Stimulated activated CD4-positive, alpha-beta T cell treated with anti-CD3 and anti-CD28 coated beads, Interleukin-15, amount 100 ng/mL, for 24 hours (primary cell): ENCODE measurements at places on chromosomes 4 and X.
A peak's percentile ranks its signal among the peaks of the same experiment; 100 is the strongest.

DNA sequence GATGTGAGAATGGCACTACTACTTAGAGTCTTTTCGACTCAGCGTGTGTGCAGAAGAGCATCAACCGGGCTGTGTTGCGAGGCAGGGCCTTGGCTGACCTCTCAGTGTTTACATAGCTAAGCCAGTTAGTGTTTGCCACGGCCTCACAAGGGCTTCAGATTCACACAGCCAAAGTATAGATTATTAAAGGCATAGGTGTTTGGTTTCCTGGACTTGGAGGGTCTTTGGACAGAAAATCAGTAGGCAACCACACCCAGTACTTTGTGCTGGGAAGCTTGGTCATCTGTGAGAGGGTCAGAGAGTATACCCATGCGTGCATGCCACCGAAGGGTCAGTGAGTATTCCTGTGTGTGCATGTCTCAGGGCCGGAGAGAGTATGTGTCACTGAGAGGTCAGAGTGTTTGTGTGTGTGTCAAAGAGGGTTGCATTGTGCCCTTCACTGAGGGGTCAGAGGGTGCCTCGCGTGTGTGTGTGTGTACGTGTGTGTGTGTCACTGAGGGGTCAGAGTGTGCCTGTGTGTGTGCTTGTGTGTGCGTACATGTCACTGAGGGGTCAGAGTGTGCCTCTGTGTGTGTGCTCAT, 69.7 kb upstream of the MSANTD1 start:
- DNase-seq = no peak

- DNase-seq = no peak
Observed at GRCh38 chr4:153905231-153905630, 116.3 kb upstream of the SFRP2 start.

GRCh38 chr4:156830351-156830750, 141.2 kb downstream of the PDGFC start:
- DNase-seq = no peak

- DNase-seq = no peak
Observed at GRCh38 chr4:102302762-102303161, 42.5 kb downstream of the SLC39A8 start.

- DNase-seq = no peak
Observed at GRCh38 chrX:9132036-9132638, 98.2 kb upstream of the FAM9B start.

DNA sequence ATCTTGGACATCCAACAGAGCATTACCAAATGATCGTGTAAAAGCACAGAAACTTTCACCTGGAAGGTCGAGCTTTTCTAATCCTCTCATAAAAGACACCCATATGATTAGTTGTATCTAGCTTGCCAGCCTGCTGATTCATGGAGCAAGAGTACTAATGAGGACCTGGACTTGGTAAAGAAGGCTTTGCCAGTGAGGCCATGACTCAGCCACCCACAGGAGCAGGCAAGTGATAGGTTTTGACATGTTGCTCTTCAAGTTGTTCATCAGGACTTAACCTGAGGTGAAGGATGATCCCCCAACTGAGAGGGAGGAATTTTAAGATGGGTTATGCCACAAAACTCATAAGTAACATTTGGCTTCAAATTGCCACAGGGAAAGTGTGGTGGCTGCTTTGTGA, 24.7 kb upstream of the EPGN start:
- DNase-seq = no peak

GRCh38 chrX:120144178-120144844, 14.1 kb upstream of the RHOXF2 start:
- peak; percentile 4 for DNase-seq

DNA sequence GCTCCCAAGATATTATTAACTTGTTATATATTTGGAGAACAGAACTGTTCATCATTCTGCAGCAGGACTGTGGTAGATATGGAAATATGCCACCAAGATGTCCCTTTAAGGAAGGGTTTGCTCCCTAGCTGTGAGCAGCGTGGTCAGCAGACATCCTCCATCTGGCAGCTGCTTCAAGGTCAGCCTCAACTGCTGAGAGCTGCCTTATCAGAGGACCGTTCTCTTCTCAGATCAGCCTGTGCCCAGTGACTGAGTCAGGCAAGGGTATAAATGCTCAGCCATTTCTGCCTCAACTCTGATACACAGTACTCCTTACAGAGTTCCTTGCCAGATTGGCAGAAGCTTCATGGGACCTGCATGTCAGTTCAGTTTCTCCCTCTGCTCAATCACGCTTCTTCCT, 63.4 kb upstream of the MAGEB2 start:
- DNase-seq = no peak

DNA sequence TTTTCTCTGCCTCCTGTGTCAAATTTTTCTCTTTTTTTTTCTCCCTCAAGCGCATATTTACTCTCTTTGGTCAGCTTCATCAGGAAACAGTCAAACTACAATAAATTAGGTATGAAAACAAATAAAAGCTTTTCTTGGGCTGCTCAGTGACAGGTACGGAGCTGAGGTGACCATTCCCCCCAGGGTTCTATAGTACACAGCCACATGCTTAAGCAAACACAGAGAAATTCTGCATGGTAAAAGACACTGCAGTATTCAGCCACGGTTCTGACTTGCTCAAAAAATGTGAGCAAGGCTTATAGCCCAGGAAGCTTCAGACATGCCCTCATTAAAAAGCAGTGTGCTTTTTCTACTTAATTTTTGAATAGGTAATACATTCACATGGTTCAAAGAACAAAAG, 138.5 kb downstream of the GRIA3 start:
- no peak for DNase-seq

DNA sequence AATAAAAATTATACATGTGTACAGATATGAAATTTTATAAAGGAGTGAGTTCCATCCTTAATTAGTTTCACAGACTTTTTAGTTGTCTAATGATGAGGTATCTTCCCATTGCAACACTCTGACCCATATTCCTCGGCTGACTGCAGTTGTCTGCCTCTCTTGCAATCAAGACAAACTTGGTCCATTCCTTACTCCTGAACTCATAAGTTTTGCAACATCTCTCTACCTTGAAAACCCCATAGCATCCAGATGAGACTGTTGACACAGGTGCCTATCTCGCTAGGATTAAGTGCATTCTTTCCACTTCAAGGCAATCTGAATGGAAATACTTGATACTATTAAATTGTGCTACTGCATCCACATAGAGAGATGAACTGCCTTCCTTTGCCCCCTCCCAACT, 2.3 kb downstream of the XKRX start:
- DNase-seq = no peak

- no peak for DNase-seq
Observed at GRCh38 chr4:48375651-48376304, 34.4 kb downstream of the SLAIN2 start.

- no peak for DNase-seq
Observed at GRCh38 chrX:6203462-6204215, 25.0 kb downstream of the NLGN4X start.

DNA sequence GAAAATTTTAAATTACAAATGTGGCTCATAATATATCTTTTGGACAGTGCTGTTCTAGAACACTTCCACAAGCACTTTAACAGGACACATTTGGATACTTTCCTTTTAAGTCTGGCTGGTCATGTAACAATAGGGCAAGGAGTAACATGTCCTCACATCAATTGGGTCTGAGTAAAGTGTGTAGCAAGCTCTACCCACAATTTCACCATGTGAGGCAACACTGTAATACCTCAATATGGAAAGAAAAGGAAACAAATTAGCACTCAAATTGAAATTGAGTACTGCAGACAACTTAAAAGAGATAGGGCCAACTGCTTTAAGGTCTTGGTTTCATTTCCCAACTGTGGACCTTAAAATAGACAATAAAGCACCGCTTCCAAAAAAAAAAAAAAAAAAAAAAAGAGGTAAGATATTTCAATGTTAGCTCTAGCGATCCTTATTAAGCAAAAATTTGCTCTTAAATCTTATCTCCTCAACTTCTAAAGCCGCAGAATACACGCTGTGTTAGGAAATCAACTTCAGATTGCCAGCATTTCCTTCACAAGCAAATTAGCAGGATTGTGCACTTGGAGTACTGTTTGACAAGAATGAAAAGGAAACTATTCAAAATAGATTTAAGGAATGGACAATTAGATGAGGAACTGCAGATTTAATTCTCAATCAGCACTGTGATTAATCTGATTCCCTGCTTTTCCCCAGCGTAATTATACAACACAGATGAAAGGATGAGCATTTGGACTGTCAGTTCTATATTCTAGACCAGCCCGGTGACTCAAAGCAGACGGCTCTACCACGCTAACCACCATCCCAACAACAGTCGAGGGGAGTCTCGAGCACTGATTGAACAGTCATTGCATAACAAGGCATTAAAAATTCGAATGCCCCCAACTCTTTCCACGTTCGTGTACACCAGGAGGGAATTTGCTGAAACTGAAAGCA, 1.6 kb downstream of the CASK start:
- peak; percentile 48 for DNase-seq

DNA sequence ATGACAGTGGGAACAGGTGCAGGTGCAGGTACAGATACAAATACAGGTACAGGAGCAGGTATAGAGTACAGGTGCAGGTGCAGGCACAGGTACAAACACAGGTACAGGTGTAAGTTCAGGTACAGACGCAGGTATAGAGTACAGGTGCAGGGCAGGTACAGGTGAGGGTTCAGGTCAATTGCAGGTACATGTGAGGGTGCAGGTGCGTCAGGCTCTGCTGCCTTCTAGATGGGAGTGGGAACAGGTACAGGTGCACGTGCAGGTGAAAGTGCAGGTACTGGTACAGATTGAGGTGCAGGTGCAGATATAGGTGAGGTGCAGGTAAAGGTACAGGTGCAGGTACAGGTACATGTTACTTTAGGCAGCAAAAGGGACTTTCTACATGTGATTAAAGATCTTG, 85.7 kb downstream of the CRLF2 start:
- no peak for DNase-seq

DNA sequence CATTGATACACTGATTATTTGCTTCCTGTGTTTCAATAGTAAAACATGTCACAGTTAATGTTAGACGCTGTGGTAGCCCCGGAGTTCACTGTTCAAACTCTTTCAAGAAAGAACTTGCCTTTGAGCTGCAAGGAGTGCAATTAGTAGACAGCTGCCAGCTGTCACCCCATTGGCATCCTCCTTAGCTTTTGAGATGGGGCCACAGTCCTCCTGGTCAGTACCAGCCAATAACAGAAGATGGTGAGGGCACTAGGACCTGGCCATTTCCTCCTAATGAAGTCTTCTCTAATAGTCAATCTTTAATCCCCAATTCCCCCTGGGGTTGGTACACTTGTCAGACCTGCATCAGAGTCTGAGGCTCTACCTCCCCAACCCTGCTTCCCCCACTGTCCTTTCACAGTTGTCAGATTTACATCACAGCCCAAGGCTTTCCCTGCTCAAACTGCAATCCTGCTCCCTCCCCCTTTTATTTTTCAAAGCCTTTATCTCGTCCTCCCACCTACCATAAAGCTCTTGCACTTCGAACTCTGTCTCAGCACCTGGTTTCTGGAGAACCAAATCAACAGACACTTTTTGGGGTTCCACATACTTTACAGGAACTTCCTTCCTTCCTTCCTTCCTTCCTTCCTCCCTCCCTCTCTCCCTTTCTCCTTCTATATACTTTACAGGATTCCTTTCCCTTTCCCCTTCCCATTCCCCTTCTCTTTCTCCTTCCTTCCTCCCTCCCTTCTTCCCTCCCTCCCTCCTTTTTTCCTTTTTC, 182.0 kb downstream of the RASL11B start:
- no peak for DNase-seq

DNA sequence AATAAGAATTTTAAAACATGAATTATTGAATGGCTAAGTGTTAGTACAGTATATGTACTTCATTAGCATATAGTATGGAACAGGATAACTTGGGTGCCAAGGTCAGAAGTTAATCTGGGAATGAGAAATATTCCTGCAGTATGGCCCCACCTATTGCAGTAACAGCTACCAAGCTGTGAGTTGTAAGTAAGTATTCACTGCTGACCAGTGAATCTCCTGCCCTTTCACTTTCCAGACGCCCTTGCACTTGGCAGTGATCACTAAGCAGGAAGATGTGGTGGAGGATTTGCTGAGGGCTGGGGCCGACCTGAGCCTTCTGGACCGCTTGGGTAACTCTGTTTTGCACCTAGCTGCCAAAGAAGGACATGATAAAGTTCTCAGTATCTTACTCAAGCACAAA, 105.1 kb downstream of the NFKB1 start:
- DNase-seq = no peak

- no peak for DNase-seq
Observed at GRCh38 chrX:151697522-151697921, 2.3 kb downstream of the PRRG3 start.

DNA sequence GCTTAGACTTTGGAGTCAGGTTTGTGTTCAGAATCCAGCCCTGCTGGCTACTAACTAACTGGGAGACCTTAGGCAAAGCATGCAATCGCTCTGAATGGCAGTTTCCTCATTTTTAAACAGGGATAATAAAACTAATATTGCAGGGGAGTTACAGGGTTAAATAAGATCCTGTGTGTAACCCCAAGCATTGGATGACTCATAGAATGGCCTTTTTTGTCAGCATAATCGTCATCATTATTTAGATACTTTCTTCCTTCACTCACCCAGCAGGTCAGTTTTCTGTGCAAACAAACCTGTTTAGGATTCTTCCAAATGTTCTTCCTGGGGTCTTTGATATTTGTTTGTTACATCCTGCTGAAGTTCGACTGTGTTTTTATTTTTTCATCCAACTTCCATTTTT, 208.2 kb downstream of the EVC2 start:
- no peak for DNase-seq

DNA sequence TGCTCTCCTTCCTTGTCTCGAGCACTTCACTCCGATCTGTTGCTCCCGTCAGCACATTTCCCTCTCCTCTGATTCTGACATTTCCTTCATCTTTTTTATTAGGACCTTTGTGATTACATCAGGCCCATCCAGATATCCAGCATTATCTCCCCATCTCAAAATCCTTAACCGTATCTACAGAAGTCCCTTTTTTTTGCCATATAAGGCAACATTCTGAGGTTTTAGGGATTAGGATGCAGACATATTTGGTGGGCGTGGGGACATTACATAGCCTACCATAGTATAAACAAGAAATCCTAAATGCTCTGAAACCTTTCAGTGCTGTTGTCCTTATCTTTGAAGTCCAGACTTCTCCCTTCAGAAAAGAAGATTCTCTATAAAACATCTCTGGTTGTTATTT, 505.0 kb upstream of the PITX2 start:
- no peak for DNase-seq

- no peak for DNase-seq
Observed at GRCh38 chr4:41058426-41058825, 155.9 kb downstream of the APBB2 start.

GRCh38 chr4:125115941-125116340, 198.8 kb upstream of the FAT4 start:
- DNase-seq = no peak

- DNase-seq = peak; percentile 46
Observed at GRCh38 chr4:22463179-22463578, 52.7 kb downstream of the ADGRA3 start.

- DNase-seq = peak; percentile 65
Observed at GRCh38 chrX:53312946-53313727, 31.8 kb upstream of the IQSEC2 start.

DNA sequence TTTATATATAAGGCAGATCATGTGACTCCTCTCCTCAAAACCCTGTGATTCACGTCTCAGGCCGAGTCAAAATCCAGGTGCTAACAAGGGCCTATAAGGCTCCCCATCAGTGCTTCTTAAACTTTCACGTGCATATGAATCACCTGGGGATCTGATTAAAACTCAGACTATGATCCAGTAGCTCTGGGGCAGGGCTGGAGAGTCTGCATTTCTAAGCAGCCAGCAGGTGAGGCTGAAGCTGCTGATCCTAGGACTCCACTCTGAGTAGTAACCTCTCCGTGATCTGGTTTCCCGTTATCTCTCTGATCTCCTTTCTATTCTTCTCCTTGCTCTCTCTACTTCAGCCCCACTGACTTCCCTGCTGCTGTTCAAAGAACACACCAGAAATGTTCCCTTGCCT, 252.4 kb upstream of the RPS6KA3 start:
- no peak for DNase-seq
